ENCODE measurements at places on chromosomes 1 and 21.

GRCh38 chr1:90494748-90495282 is 222.3 kb downstream of the BARHL2 start:
- DNase-seq, result no peak

DNA sequence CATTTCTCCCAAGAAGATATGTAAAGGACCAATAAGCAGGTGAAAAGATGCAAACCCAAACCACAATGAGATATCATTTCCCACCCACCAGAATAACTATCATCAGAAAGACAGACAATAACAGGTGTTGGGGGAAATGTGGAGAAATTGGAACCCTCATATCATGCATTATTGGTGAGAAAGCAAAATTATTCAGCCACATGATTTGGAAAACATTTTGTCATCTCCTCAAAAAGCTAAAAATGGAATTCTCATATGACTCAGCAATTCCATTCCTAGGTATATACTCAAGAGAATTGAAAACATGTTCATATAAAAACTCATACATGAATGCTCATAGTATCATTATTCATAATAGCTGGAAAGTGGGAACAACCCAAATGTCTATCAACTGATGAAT is 25.1 kb upstream of the RNF186 start:
- DNase-seq, result no peak

GRCh38 chr1:230861489-230861888 is 6.8 kb downstream of the C1orf198 start:
- DNase-seq, result no peak

GRCh38 chr1:170776252-170776651 is 112.3 kb downstream of the PRRX1 start:
- no peak for DNase-seq

- DNase-seq, result no peak
Observed at GRCh38 chr1:168137515-168137821, 738 bp upstream of the GPR161 start.
